Activated naive CD4-positive, alpha-beta T cell (primary cell): ENCODE measurements at places on chromosomes 12 and 14.

DNA sequence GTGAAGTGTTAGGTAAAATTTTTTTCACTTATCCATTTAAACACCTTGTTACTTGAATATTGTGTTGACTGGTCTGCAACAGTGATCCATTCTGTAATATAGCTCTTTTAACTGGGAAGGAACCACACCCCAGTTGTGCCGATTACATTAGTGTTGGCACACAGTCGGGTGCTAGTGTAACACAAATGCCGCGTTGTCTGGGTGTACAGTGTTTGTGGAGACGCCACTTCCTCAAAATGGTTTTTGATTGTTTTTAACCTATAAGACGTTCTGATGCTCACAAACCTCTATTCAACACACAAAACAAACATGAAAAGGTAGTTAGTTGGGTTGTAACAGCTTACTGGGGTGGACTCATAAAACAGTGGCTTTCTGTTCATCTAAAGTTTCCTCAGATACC lies 48.0 kb upstream of the TRAF3 start:
- no peak for DNase-seq

- DNase-seq, result no peak
Observed at GRCh38 chr12:125983094-125983783, 918.0 kb downstream of the AACS start.

GRCh38 chr14:37721976-37722659 lies 126.7 kb downstream of the TTC6 start:
- DNase-seq, result no peak

GRCh38 chr12:112185093-112185923 lies 59.9 kb downstream of the TRAFD1 start:
- DNase-seq, result no peak

GRCh38 chr14:46250113-46250703 lies 401.4 kb downstream of the RPL10L start:
- no peak for DNase-seq

- no peak for DNase-seq
Observed at GRCh38 chr12:118409834-118410233, 33.5 kb downstream of the SUDS3 start.

GRCh38 chr14:104982548-104983230 lies 2.9 kb upstream of the CLBA1 start:
- no peak for DNase-seq

DNA sequence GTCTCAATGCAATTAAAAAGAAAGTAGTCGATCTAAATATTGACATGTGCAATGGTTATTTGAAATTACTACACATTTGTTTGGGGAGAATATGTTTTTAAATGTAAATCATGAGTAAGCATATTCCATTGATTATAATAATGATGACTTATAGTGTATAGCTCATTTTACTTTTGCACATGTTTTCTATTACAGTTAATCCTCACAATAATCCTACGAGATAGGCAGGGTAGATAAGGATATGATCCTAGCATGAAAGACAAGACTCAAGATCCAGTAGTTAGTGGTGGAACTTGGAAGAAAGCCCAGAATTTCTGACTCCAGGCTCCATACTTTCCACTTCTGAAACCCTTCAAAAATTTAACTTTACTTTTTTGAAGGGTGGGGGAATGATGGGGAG lies 94.0 kb downstream of the NAV3 start:
- no peak for DNase-seq

GRCh38 chr12:78764913-78765312 lies 99.7 kb upstream of the SYT1 start:
- no peak for DNase-seq

DNA sequence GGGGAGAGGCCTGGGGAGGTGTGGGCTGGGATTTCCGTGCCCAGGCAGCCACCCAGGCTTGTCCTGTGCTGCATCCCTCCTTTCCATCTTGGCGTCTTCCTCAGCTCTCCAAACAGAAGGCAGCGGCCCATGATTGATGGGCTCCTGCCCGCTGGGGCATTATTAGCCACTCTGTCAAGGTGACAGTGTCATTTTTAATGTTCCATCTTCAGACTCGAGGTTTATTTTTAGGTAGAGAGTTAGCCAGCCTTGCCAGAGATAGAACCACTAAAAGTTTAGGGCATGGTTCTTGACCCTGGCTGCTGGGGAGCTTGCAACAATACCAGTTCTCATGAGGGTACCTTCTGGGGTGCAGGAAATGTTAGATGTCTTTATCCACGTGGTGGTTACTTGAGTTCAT lies 90.1 kb downstream of the AACS start:
- DNase-seq, result no peak

DNA sequence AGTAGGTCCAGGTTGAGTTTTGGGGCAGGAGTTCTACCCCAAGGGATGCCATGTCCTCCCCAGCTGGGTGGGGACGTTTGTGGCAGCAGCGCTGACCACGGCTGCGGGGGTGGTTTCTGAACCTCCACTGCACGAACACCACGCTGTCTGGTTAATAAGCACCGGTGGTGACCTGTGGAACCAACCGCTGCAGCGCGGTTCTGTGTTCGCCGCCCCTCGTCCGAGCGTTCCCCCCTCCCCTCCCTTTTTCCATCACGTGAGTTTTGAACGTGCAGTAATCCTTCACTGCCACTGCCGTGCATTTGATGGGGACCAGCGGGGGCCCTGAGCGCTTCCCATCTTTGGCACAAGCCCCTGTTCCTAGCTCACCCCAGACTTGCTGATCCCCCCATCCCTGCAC lies 6.4 kb upstream of the ADSS1 start:
- no peak for DNase-seq

DNA sequence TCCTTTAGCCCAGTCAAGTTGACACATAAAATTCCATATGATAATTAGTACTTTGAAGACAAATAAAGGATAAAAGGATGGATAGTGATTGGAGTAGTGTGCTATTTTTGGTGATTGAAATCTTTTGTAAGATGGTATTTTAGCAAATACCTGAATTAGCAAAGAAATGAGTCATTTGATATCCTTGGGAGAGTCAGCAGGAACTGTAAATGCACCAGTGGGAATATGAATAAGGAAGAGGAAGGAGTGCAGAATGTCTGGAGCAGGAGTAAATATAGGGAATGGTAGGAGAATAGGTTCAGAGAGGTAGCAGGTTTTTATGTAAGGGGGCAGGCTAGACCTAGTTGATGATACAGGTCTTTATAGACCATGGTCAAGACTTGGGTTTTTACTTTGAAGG lies 75.0 kb downstream of the TRMT5 start:
- no peak for DNase-seq

- DNase-seq, result no peak
Observed at GRCh38 chr14:90551733-90552464, 155.1 kb downstream of the CALM1 start.

- DNase-seq, result no peak
Observed at GRCh38 chr12:55972042-55972441, 1.8 kb upstream of the RAB5B start.

DNA sequence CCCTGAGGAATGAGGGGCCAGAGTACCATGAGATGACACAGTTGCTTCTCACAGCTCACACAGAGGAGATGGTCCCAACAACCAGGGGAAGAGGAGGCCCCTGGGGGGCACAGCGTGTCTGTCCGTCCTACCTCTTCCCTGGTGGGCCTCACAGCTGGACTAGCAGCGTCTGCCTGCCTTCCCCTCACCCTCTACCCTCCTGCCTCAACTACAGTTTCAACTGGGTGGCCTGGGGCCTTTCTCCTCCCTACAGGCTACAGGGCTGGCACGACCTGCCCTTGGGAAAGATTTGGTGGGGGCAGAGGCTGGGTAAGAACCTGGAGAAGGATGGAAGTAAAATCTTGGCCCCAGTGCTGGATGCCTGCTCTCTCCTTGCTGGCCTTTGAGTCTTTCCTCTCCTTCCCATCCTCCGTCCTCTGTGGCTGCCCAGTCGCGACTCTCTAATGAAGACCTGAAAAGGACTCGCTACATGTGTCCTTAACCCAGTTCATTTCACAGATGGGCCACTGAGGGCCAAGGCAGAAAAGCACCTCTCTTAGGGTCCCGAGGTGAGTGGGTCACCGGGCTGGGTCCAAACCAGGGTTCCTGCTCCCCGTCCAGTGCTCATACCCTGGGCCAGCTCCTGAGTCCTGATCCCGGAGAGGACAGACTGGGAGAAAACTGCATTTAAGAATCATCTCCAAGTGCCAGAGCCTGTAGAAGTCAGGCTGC lies 232.5 kb downstream of the BCL11B start:
- no peak for DNase-seq

- no peak for DNase-seq
Observed at GRCh38 chr14:54919330-54919729, 16.7 kb upstream of the GCH1 start.

GRCh38 chr14:74034572-74034971 lies 15.4 kb downstream of the BBOF1 start:
- no peak for DNase-seq

GRCh38 chr12:57693317-57693658 lies 644 bp upstream of the OS9 start:
- no peak for DNase-seq

DNA sequence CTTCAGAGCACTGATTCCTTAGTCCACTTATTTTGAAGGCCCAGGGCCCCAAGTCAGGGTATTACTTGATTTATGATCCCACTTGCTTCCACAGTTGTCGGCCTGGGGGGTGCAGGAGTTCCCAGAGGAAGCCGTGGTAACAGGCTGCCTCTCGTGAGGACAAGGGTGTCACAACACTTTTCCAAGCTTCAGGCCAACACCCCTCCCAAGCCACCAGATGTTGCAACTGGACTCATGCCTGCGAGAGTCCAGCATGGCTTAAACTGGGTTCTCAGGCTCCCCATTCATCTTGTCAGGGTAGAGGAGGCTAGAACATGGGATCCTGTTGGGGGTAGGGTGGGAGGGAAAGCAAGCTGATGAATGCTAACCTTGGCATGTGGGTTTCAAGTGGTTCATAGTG lies 56.1 kb downstream of the BMP4 start:
- DNase-seq, result no peak

- DNase-seq, result no peak
Observed at GRCh38 chr14:56555921-56556570, 23.6 kb upstream of the TMEM260 start.

- DNase-seq, result peak; percentile 20
Observed at GRCh38 chr14:49972823-49973222, 79.9 kb downstream of the ARF6 start.

DNA sequence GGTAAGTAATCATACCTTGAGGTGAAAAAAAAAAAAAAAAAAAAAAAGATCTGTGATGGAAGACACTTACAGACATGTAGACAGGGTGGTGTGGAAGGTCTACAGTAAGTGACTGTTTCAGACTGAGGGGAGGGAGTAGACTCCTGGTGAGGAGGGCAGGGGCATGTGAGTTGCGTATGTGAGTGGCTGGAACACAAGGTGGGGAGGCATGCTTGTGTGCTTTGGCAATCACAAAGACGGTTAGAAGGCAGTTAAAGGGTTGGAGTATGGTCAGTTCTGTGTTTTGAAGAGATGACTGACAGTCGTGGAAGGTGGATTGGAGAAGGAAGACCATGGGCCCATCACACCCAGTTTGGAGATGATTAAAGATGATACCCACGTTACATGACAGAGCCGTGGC lies 65.2 kb downstream of the ETV6 start:
- no peak for DNase-seq

DNA sequence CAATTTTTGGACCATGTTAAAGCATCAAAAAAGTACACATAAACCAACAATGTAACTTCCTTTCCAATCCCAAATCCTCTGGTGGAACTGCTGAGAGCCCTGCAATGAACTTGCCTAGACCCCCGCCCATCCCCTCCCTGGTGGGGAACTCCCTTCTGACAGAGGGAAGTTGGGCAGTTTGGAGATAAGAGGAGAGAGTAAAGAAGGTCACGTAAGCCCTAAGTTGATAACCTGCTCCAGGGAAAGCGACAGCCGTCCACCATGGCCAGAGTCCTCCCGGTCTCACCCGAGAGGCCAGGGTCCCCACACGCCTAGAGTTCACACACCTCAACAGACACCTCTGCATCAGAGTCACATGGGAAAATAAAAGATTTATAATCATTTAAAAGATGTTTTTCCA lies 138.7 kb downstream of the EGLN3 start:
- no peak for DNase-seq

GRCh38 chr12:14280921-14281320 lies 84.6 kb upstream of the ATF7IP start:
- DNase-seq, result no peak
